ENCODE measurements at places on chromosomes 11 and 22. TPM values are rescaled to one million over a fixed set of nuclear protein-coding genes. Genes with fewer than 3 reads are reported as not detected.

Gene BEST1
- 2.6 TPM for total RNA-seq

GRCh38 chr11:117597071-117597470 is 199.9 kb downstream of the DSCAML1 start:
- peak; percentile 15 for DNase-seq

- DNase-seq: no peak
Observed at GRCh38 chr11:84526250-84526649, 1100.9 kb downstream of the DLG2 start.

DNA sequence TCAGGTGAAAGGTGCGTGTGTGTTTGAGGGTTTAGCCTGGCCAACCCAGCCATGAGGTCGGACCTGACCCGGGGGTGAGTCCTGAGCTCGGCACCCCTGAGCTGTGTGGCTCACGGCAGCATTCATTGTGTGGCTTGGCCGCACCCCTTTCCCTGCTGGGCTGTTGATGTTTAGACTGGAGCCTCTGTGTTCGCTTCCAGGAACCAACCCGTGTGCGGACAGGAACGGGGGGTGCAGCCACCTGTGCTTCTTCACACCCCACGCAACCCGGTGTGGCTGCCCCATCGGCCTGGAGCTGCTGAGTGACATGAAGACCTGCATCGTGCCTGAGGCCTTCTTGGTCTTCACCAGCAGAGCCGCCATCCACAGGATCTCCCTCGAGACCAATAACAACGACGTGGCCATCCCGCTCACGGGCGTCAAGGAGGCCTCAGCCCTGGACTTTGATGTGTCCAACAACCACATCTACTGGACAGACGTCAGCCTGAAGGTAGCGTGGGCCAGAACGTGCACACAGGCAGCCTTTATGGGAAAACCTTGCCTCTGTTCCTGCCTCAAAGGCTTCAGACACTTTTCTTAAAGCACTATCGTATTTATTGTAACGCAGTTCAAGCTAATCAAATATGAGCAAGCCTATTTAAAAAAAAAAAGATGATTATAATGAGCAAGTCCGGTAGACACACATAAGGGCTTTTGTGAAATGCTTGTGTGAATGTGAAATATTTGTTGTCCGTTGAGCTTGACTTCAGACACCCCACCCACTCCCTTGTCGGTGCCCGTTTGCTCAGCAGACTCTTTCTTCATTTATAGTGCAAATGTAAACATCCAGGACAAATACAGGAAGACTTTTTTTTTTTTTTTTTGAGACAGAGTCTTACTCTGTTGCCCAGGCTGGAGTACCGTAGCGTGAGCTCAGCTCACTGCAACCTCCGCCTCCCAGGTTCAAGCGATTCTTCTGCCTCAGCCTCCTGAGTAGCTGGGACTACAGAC is 53.9 kb upstream of the PPP6R3 start:
- DNase-seq: no peak

DNA sequence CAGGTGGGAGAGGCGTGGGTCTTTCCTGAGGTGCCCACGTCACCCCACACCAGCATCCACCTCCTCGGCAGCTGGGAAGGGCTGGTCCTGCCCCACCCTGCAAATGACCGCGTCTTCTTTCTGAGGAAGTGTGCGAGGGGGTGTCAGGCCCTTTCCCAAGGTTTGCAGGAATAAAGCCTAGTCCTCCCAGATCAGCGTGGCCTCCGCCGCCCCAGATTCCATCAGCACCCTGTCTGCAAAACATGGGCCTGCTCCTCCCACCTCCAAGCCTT is 14.4 kb upstream of the SLC39A13 start:
- DNase-seq: no peak

Gene CHRM1
- not detected for total RNA-seq

All from body of pancreas (tissue), 4 donors.